ENCODE measurements at places on chromosomes 13 and 19.

DNA sequence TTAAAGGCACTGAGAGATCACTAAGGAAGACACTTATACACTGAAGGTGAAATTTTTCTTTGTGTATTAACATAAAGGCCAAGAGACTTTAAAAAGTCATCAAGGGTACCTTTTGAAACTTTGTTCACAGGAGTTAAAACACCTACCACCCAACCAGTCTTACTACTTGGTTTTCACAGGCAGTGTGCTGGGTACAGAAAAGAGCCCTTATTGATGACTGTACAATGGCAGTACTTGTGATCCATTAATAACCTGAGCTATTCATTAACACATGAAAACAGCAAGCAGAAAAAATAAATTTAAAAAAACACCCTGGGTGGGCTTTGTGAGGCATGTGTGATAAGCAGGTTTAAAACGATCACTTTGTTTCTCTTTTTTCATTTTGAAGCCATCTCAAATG is 148.9 kb downstream of the TBC1D4 start:
- DNase-seq: no peak

- no peak for DNase-seq
Measured at GRCh38 chr19:28887920-28888618, 324.9 kb downstream of the UQCRFS1 start.

DNA sequence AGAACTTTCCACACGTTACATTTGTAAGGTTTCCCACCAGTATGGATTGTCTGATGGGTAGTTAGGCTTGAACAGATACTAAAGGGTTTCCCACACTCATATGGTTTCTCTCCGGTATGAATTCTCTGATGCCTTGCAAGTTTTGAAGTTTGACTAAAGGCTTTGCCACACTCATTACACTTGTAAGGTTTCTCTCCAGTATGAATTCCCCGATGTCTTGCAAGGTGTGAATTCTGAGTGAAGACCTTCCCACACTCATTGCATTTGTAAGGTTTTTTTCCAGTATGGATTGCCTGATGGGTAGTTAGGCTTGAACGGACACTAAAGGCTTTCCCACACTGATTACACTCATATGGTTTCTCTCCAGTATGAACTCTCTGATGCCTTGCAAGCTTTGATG is 7.6 kb upstream of the ZNF415 start:
- no peak for DNase-seq

- DNase-seq: no peak
Measured at GRCh38 chr13:101939370-101939769, 462.5 kb downstream of the FGF14 start.

DNA sequence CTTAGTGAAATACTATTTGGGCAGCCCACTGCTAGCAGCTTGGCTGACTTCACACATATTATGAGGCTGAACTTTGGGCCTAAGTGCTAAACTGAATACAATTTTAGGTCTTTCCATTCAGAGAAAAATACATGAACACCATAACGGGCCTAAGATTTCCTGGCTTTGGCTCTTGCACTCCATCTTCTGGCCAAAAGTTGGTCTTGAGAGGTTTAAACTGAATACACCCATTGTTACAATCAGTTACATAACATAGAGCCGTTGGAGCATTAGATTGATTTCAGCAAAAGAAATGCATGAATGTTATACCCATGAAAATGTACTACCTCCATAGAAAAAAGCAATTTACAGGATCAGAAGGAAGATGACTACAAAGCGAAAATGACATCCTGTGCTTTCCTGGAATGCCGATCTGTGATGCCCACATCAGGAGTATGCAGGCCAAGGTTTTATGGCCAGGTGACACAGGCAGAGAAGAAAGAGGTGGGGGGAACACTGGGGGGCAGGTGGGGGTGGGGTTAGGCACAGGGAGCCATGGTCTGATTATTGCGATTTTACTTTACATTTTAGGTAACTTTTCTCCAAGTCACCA is 11.1 kb upstream of the SHISA2 start:
- peak; percentile 23 for DNase-seq

DNA sequence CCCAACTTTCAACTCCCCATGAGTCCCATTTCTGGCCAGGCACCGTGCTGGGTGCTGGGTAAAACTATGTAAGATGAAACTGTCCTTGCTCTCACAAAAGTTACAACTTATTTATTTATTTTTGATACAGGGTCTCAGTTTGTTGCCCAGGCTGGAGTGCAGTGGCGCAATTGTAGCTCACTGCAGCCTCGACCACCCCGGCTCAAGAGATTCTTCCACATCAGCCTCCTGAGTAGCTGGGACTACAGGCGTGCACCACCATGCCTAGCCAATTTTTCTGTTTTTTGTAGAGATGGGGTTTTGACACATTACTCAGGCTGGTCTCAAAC is 12.9 kb upstream of the CADM4 start:
- DNase-seq: no peak

- DNase-seq: peak; percentile 68
Measured at GRCh38 chr13:42990291-42991232, 1.5 kb downstream of the EPSTI1 start.

- no peak for DNase-seq
Measured at GRCh38 chr13:110410936-110411687, 104.0 kb downstream of the COL4A2 start.

DNA sequence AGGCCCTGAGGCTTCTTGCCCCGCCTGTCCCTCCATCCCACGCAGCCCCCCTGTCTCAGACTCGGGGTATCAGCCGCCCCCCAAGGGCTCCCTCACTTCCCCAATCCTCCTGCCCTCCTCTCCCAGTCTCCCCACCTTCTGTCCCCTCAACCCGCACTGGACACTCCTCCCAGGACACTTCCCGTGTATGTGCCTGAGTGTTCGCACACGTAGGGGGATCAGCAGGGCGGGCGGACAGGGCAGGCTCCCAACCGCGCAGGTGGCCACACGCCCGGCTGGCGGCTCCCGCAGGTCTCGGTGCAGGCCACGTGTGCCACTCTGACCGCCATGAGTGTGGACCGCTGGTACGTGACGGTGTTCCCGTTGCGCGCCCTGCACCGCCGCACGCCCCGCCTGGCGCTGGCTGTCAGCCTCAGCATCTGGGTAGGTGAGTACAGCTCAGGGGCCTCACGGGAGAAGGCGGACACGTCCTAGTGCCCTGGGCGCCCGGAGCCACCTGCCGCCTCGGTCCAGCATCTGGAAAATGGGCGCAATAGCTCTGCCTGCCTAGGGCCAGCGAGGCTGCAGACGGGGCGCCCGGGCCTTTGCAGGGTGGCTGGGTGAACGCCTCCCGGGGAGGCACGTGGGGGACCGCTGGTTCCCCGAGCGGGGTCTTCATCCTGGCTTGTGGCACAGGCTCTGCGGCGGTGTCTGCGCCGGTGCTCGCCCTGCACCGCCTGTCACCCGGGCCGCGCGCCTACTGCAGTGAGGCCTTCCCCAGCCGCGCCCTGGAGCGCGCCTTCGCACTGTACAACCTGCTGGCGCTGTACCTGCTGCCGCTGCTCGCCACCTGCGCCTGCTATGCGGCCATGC is 2.3 kb downstream of the KISS1R start:
- no peak for DNase-seq

DNA sequence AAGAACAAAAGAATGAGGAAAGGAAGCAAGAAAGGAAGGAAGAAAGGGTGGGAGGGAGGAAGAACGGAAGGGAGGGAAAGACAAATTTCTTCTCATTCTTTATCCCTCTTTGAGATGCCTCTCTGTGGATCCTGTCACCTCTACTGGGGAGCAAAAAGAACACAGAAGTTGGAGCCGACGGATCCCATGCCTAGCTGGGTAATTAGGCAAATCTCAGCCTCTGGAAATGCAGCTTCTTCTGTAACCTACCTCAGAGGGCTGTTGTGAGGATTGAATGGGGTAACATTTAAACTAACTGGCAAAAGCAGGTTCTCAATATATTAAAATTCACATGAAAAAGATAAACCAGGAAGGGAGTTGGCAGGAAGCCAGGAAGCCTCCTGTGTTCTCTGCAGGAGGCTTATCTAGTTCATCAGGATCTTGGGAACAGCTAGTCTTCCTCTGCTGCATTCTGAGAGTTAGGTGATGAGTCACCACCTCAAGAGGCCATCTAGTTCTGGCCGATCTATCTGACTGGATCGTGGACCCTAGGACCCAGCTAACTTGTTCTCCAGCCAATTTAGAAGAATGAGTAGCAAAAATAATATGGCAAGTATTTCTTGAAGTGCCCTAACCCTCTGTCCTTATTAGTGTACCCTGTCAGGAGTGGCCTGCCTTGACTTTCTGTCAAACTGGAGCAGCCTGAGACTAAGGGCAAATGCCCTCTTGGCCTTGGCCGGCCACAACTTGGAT is 15.2 kb upstream of the CPB2 start:
- DNase-seq: no peak

- DNase-seq: no peak
Measured at GRCh38 chr13:50484472-50485113, 358.9 kb downstream of the DLEU7 start.

GRCh38 chr19:14395262-14395661 is 14.0 kb downstream of the ADGRE5 start:
- DNase-seq: no peak

Measured in NCI-H524 treated with DMSO at 0.1 percent for 48 hours (cell line).